SIG-M5 (cell line): ENCODE measurements at places on chromosomes 5 and 9.

DNA sequence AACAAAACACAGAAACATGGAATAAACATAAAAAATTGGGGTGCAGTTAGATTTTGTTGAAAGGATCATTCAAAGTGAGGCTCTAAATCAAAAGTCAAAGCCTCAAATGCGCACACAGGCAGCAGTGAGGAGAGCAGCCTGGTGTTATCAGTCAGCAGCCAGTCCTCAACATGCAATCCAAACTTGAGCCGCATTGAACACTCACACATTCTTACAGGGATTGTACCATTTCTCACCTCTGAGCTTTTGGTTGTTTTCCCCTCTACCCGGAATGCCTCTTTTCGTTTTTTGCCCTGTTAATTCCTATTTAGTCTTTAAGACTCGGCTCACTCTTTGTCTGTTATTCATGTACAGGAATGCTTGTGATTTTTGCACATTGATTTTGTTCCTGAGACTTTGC lies 81.1 kb upstream of the PUM3 start:
- DNase-seq, result no peak

GRCh38 chr5:39772307-39772706 lies 347.5 kb upstream of the DAB2 start:
- DNase-seq, result no peak

DNA sequence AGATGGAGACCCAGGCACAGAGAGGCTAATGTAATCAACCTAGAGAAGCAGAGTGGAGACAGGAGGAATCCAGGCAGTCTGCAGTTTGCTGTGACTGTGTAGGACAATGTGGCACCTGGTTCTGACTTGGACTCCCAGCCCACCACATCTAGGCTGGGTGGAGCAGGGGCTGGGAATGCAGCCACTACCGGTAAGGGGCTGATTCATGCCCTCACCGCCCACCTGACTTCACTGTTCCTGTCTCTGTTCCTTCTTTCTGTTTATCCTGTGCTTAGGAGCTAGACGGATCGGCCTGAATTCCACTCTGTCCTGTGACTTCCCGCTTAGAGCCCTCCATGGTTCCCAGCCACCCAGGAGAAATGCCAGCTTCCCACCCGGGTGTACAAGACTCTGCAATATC lies 2.6 kb downstream of the PDLIM4 start:
- no peak for DNase-seq

DNA sequence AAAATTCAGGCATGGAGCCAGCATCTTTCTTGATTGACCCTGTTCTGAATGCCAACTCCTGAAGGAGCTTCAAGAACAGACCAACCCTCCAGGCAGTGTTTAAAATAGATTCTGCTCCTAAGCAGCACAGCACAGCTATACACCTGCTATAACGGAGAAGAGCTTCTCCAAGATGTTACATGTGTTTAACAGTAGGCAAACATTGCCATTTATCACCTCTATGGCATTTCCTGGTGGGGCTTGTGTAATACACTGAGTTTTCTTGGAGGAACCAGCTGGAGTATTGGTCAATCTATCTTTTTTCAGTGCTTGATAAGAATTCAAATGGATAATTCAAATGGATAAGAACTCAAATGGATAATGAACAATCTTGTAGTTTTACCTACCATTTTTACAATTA lies 615.1 kb downstream of the CDH12 start:
- DNase-seq, result no peak

DNA sequence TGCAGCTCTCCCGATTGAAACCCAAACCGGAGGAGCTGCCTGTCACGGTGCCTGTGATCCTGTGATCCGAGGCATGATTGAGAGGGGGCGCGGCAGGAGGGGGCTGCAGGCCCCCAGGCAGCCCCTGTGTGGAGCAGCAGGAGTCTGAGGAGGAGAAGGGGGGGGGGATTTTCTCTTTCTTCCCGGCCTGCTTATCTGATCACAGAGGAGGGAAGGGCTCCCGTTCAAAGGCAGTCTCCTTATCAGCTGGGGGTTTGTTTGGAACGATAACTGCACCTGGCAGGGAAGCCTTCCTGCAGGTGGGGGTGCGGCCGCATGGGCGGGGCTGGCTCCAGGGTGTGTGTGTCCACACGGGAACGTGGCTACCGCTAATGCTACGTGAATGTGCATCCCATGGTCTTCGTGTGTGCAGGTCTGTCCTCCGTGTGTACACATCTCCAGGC lies 38.4 kb downstream of the LMX1B start:
- no peak for DNase-seq

DNA sequence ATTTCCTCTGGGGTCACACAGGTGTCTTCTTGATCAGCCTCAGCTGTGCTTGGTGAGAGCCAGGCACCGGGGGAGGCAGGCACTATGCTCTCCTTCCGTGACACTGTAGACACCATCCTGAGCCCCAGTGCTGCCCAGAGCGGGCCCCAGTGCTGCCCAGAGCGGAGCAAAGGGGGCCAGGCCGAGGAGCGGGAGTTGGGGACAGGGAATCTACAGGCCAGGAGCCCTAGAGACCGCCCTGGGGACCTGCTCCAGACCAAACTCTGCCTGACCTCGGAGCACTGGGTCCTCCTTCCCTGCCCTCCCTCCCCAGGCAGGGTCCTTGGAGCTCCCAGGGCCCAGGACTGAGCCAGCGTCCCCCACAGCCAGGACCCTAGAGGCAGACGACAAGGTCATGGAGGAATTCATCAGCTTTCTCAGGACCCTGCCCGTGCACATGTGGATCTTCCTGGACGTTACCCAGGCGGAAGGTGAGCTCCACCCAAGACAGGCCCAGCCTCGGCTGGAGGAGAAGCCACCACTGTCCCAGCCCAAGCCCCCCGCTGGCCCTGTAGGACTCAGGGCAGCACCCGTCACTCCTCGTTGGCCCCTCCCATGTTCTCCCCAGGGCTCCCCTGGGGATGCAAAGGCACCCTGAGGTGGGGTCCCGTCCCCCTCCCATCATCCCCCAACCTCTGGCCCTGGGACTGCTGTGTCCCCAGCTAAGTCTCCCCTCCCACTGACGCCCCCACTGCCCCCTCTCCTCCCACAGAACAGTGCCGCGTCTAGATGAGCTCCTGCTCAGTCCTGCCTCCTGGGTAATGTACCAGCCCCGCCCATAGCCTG lies 30.2 kb downstream of the PAEP start:
- DNase-seq, result no peak

- no peak for DNase-seq
These were observed 132.6 kb downstream of the MRPL36 start for GRCh38 chr5:1666812-1667588.

DNA sequence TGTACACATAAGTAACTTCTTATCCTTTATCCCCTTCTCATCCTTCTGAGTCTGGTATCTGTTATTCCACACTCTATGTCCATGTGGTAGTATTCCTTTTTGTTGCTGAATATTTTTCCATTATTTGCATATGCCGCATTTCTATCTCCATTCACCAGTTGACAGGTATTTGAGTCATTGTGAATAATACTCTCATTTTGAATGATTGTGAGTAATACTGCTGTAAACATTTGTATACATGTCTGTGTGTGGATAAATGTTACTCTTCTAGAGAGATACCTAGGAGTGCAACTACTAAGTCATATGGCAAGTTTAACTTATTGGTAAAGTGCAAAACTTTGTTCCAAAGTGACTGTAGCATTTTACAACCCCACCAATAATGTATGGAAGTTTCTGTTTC lies 15.6 kb downstream of the RIC1 start:
- DNase-seq, result no peak

DNA sequence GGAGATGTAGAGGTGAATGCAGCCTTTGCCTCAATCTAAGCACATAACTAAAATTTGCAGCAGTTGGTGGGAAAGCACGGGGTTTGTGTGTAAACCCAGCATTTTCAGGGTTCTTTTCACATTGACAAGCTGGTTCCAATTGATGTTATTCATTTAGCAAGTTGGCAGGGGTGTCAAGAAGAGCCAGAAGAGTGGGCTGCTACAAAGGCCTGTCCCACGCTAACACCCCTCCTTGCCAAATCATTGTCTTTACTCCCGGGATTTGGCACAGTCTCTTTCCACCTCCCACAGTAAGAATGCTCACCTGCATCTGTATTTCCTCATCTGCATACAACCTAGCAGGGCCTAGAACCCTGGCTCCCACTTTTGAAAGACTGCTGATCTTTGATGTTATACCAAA lies 11.8 kb downstream of the RGMB start:
- no peak for DNase-seq

DNA sequence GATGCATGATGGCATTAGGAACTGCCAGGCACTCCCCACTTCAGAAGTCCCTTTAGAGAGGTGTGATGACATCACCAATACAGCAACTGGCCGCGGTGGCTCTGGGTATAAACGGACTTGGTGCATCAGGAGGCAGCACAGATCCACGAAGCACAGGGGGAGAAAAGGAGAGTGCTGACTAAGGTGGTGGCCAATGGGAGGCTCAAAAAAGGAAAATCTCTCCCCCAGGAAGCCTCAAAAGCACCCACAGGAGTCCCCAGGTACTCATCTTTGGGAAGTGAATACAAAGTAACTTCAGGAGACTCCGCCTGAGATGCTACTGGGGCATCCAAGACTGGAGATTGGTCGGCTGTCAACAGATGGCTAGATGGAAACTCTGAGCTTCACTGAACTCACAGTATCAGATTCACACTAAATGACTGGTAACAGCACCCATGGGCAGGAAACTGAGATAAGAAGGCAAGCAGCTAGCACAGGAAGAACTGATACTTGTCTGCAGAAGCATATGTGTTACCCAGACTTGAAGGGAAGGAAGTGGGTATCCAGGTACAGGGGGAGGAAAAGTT lies 7.6 kb downstream of the TTC39B start:
- no peak for DNase-seq

- DNase-seq, result no peak
These were observed 81.6 kb upstream of the HAND1 start for GRCh38 chr5:154559398-154560276.
